ENCODE measurements at places on chromosomes 13 and 19.

- no peak for DNase-seq
Measured at GRCh38 chr19:43532571-43532961, 422 bp upstream of the ZNF575 start.

DNA sequence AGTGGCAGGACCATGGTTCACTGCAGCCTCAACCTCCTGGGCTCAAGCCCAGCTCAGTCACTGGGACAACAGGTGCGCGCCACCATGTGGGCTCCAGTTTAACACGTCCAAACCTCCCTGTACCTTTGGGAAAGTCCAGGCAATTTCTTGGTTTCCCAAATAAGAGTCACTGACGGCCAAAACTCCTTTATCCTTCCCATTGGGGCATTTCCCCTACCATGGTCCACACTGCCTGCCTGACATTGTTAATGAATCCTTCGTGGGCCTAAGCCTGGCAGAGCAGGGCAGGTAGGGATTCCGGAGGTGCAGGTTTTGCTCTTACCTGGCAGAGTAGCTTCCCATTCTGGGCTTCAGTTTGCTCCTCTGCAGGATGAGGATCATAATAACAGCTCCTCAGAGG is 66.2 kb upstream of the TM9SF2 start:
- no peak for DNase-seq

GRCh38 chr19:18832306-18833140 is 764 bp downstream of the UPF1 start:
- DNase-seq: no peak

- DNase-seq: no peak
Measured at GRCh38 chr19:40674291-40674690, 16.2 kb downstream of the NUMBL start.

DNA sequence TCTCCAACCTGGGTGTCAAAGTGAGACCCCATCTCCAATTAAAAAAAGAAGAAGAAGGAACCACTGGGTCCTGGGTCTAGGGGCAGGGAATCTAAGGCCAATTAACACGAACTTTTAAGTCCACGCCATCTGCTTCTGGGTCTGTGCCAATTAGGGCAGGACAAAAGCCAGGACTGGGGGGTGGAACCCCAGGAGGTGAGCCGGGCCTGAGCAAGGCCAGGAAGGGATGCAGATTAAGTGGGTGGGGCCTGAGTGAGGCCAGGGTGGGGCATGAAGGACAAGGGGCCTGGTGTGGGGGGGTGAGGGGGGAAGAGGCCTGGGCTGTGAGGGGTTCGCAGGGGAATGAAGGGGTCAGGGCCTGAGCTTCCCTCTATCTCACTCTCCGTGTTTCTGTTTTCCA is 26.3 kb upstream of the ZNF83 start:
- no peak for DNase-seq

DNA sequence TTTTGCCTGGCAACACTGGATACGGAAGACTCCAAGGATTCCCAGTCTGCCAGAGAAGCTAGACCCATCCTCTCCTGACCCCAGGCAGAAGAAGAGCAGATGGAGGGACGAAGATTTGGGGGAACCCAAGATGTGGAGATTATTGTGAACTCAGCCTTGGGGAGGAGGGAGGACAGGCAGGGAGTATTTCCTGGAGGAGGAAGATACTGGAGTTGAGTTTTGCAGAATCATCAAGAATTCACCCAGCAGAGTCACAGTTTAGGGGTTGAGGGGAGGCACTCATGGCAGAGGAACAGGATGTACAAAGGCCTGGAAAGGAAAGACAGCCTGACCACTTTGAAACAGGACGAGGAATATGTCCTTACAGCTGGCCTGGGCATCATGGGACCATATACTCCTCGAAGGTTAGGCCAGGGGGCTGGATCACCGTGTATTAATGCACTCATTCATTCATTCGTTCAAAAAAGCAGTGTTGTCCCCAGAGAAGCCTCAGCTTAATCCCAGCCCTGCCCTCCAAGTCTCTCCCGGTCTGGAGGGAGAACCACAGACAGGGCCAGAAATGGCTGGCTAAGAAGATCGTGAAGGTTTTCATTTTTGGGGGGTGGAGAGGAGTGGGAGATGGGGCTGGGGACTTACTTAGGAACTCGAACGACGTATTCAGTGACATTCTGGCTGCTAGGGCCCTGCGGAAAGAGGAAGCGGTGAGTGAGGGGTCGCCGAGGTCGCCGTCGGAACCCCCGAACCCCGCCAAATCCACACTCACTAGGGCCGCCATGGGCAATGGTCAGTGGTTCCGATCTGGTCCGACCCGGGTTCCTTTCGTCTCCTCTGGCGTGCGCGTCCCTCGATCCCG is 517 bp downstream of the GTF2F1 start:
- DNase-seq: no peak

GRCh38 chr13:79943346-79944023 is 397.4 kb downstream of the SPRY2 start:
- DNase-seq: no peak

DNA sequence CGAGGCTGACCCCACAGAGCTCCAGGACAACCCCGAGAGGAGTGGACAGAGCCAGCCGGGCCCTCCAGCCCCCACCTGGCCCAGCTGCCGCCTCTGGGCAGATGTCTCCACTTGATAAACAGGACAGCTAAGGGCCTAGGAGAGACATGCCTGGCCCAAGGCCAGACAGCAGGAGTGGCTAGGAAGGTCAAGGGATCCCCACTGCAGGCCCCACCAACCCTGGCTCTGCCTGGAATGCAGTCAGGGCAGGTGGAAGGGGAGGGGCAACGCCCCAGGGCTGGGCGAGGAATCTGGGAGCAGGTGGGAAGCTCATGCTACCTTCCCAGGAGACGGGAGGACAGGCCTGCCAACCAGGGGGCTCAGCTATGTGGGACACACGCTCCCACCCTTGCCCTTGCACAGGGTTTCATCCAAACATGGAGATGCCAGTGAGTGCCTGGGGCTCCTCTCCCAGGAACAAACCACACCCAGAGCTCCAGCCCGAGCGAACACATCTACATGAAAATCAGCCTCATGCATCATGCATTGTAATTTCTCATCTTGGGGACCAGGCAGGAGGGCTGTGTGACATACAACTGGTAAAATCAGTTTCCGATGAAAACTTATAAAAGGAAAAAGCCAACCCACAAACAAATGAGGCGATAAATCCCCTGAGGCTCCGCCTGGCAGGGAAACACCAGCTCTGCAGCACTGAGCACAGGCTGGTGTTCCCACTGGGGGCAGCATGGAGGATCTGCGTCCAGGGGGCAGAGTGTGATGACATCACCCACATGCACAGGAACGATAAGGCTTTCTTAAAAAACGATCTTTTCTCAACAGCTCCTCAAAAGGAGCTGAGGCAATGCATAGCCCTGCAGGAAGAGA is 25.0 kb downstream of the SH3GL1 start:
- no peak for DNase-seq

GRCh38 chr13:73169971-73170370 is 111.2 kb downstream of the KLF5 start:
- no peak for DNase-seq

DNA sequence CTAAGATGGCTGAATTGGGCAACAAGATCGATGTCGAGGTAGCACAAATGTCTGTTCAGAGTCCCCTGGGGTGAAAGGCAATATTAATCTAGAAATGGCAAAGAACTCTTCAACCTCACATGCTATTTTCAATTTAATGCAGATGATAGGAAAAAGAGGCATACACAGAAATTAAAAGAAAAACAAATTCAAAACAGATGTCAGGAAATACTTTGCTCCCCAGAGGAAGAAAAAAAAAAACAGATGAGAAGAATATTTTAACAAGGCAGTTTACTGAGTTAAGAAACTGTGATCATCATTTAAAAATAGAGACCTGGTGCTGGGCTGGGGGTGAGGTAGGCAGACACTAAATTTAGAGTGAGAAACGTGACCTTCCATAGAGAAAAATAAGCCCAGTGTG is 421.9 kb upstream of the ARGLU1 start:
- DNase-seq: no peak

- no peak for DNase-seq
Measured at GRCh38 chr19:34480971-34481841, at the start of gene WTIP. Gene WTIP, plus strand, starts transcription at chr19:34481758. Its CDS starts 217 bp downstream, at chr19:34481975.

GRCh38 chr13:48535766-48536165 is 2.9 kb upstream of the RCBTB2 start:
- DNase-seq: no peak

- DNase-seq: no peak
Measured at GRCh38 chr19:13537454-13537853, 31.2 kb upstream of the CACNA1A start.

DNA sequence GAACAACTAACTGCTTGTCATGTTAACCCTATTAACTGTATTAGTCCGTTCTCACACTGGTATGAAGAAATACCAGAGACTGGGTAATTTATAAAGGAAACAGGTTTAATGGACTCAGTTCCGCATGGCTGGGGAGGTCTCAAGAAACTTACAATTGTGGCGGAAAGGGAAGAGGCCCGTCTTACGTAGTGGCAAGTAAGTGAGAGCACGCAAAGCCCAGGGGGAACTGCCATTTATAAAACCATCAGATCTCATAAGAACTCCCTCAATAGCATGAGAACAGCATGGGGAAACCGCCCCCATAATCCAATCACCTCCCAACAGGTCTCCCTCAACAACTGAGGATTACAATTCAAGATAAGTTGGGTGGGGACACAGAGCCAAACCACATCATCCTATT is 34.7 kb downstream of the PHF11 start:
- DNase-seq: no peak

- DNase-seq: no peak
Measured at GRCh38 chr13:98990701-98991100, 12.8 kb upstream of the DOCK9 start.

DNA sequence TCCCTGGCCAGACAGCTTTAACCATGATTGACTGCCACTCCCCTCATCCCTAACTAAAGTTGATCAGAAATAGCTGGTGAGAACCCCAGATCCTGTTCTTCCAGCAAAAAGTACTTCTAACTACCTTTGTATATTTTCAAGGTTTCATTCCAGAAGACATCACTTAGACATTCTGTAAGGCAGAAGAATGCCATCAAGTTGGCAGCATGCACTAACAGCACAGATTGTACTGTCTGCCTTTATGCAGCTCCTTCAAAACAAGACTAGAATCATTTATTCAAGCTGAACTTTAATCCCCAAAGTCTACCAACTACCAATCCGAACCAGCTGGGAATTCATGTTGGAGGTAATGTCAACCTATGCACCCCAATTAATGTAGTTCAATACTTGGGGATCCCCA is 167.6 kb upstream of the KLHL1 start:
- no peak for DNase-seq

- DNase-seq: no peak
Measured at GRCh38 chr19:34832581-34833112, 59.6 kb upstream of the ZNF599 start.

DNA sequence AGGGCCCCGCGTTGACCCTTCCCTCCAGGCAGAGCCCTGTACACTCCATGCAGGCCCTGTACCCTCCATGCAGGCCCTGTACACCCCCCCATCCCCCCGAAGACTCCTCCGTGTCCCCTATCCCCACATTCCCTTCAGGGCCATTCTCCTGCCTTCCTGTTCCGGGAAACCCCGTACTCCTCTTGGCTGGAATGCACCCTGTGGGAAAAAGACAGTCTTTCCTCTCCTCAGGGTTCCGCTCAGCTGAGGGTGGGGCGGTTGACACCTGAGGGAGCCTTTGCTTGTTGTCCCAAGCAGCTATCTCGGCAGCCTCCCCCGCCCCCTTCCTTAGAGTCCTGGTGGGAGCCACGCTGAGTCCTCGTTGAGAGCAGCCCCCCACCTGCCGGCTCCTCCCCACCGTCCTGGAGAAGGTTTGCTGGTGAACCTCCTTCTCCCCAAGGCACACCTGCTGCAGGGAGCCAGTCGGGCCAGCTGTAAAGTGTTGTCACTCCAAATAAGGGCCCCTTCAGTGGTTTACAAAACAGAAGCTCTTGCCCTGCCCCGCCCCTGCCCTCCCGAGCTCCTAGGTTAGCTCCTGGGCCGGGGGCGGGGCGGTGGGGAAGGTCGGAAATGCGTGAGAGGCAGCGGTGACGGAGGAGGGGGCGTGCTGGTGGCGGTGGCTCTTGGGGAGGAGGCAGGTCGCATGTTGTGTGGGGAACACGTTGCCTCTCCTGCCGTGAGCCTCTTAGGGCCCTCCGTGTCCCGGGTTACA is 1.5 kb downstream of the GNA11 start:
- DNase-seq: peak; percentile 64

DNA sequence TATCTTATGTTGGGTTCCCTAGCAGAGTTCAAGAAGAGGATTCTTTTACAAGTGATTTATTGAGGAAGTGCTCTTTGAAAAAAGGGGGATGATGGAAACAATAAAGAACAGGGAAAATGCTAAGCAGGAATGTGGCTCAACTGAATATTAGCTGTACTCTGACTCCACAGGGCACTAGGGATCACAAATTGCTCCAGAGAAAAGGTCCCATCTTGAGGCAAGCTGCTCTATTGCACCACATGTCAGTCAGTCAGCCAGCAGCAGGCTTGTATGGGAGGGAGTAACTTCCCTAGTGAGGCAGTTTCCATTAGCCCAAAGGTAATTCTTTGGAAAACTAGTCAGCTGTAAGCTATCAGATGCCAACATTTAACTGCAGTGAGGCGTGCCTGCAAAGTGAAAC is 73.3 kb upstream of the FNDC3A start:
- DNase-seq: no peak

DNA sequence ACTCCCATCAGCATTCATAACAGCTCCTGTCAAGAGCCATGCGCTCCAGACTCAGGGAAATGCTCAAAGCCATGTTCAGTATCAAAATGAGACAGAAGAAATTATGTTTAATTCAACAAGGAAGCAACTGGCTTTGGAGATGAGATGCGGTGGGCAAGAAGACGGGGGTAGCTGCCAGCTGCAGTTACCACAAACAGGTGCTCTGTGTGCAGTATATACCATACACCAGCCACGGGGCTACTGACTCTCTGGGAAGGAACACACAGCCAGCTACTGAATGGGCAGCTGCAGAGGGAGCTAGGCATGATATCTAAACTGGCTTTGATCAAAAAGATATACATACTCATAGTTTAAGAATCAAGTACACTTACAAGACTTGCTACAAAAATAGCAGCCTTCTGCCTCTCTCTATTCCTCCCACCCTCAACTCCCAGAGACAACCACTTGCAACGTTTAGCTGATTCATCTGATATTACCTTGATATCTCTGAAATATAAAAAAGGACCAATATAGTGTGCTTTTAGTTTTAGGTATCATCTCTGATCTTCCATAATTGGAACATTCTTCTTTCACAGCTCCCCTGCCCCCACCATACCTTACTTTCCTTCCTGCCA is 593.0 kb downstream of the UQCRFS1 start:
- DNase-seq: no peak

GRCh38 chr19:37893845-37894575 is 12.4 kb downstream of the WDR87 start:
- no peak for DNase-seq

DNA sequence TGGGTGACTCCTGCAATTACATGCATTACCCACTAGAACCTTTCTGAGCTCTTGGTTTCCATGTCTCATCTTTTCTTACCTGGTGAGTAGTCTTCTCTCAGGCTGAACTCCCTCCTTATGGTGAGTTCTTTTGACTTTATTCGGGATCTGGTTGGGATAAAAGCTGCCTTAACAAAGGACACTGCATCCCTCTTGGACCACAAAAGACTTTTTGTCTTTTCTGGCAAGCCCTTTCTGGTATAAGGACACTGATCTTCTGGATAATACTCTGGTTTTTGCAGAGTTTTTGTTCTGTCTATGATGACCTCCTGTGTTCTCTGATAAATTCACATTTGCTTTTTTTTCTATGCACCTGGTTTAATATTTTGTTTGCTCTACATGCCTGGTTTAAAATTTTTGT is 66.7 kb downstream of the SLITRK1 start:
- DNase-seq: no peak

All from stimulated activated CD4-positive, alpha-beta T cell treated with anti-CD3 and anti-CD28 coated beads, TNF-alpha, amount 100 ng/mL, for 4 hours (primary cell).